ENCODE measurements at places on chromosomes 6 and 20.

DNA sequence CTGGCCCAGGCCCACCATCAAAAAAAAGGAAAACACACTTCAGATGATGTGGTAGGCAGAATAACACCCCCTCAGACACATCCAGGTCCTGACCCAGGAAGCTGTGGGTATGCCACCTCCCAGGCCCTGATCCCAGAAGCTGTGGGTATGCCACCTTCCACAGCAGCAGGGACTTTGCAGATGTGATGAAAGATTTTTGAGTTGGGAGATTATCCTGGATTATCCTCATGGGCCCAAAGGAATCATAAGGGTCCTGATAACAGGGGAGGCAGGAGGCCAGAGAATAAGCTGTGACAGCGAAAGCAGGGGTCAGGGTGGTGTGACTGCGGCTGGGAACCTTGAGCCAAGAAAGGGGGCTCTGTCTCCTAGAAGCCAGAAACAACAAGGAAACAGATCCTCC is 55.0 kb downstream of the BMP7 start:
- DNase-seq: no peak

DNA sequence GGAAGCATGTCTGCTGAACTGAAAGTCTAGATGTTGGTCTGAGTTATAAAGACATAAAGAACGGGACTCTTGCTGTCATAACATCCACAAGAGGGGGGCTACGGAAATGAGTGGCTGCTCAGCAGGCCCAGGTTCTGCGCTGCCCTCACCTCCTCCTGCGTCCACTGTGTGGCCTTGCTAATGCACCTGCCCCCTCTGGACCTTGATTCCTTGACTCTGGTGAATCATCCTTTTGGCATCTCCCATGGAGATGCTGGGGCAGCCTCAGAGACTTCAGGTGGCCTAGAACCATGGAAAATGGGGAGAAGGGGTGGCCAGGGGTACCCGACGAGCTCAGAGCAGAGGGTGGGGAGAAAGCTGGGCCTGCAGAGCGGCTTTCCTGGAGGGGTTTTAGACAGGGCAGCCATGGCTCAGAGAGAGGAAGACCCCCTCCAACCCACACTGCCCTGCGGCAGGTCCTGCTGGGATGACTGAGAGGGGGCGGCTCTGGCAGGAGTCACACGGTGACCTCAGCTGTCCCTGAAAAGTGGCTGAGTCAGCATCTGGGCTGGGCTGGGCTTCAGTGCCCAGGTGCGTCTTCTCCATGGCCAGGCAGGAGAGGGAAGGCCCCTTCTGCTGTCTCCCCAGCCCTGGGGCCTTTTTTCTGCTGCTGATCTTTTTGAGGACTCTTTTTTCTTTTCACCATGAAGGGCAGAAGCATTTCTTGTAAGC is 46.9 kb downstream of the DLGAP4 start:
- DNase-seq: no peak

DNA sequence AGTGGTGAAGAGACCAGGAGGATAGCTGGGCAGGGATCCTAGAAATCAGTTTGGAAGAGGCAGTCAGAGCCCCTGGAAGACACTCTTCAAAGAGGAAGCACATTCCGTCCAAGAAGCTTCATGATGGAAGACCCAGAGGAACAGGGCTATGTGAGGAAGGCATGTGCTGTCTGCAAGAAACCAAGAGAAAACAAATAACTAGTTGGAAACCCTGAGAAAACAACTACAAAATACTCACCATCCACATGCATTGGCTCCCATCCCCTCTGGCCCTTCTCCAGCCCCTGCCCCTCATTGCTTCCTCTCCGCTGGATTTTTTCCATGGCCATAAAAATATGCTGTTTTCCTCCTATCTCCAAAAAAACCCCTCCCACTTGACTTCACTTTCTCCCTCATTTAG is 40.9 kb upstream of the SMOC2 start:
- DNase-seq: no peak

GRCh38 chr6:49027644-49028043 is 435.4 kb downstream of the MMUT start:
- no peak for DNase-seq

DNA sequence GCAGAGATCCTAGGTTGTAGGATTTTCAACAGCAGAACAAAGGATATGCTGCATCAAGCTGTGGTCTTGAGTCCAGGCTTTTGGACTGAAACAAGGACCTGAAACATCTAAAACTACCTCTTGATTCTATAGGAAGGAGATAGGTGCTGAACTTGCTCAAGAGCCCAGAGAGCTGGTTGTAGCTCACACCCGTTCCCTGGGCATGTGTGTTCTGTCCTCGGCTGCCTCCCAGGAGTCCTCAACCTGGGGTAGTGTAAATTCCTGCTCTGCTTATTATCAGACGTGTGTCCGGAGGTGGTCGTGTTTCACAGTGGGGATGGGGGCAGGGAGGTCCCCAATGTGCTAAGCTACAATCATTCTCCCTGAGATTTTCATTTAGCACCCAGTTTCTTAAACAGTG is 4.8 kb downstream of the NOP56 start:
- no peak for DNase-seq

DNA sequence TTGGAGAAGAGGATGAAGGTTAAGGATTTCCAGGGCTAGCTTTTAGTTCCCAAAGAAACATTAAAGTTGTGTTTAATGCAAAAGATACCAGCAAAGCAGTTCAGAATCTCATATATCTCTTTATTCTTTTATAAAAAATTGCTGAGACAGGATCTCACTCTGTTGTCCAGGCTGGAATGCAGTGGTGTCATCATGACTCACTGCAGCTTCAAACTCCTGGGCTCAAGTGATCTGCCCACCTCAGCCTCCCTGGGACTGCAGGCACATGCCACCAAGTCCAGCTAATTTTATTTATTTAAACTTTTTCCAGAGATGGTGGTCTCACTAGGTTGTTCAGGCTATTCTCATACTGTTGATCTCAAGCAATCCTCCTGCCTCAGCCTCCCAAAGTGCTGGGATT is 41.1 kb upstream of the CAP2 start:
- DNase-seq: no peak

GRCh38 chr6:125423047-125423446 is 121.3 kb upstream of the HDDC2 start:
- no peak for DNase-seq

GRCh38 chr20:774016-774659 is 5.8 kb upstream of the SLC52A3 start:
- DNase-seq: no peak

DNA sequence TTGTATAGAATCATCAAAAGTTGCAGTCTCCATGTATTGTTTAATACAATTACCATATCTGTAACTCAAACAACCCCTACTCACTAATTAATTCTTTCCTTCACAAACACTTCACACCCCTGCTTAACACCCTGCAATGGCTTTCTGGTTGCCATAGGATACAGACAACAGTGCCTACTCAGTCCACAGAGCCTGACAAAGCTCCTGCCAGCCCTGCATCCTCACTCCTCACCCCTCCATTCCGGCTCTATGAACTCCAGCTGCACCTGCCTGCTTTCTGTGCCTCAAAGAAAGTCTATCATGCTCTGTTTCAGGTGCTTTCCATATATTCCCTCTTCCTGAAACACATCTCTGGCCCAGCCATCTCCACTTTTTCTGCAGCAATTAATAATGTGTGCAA is 253.4 kb downstream of the HACE1 start:
- DNase-seq: peak; percentile 36

- DNase-seq: no peak
Observed at GRCh38 chr6:119353696-119354095, 4.1 kb upstream of the MAN1A1 start.

DNA sequence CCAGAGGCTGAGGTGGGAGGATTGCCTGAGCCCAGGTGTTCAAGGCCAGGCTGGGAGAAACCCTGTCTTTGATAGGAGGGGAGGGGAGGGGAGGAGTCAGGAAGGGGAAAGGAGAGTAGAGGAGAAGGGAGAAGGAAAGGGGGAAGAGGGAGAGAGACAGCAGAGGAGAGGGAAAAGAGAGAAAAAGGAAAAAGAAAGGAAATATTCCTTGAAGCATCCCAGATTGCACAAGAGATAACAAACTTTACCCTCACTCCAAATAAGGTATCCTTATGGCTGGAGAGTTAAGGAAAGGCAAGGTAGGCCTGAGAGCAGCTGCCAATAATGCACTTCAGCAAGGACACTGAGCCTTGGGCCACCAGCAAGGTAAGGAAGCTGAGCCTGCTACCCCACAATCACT is 166.3 kb upstream of the SLC22A16 start:
- no peak for DNase-seq

GRCh38 chr6:106729841-106730240 is 100.5 kb downstream of the QRSL1 start:
- DNase-seq: no peak

- no peak for DNase-seq
Observed at GRCh38 chr6:25342802-25343201, 63.6 kb downstream of the CARMIL1 start.

DNA sequence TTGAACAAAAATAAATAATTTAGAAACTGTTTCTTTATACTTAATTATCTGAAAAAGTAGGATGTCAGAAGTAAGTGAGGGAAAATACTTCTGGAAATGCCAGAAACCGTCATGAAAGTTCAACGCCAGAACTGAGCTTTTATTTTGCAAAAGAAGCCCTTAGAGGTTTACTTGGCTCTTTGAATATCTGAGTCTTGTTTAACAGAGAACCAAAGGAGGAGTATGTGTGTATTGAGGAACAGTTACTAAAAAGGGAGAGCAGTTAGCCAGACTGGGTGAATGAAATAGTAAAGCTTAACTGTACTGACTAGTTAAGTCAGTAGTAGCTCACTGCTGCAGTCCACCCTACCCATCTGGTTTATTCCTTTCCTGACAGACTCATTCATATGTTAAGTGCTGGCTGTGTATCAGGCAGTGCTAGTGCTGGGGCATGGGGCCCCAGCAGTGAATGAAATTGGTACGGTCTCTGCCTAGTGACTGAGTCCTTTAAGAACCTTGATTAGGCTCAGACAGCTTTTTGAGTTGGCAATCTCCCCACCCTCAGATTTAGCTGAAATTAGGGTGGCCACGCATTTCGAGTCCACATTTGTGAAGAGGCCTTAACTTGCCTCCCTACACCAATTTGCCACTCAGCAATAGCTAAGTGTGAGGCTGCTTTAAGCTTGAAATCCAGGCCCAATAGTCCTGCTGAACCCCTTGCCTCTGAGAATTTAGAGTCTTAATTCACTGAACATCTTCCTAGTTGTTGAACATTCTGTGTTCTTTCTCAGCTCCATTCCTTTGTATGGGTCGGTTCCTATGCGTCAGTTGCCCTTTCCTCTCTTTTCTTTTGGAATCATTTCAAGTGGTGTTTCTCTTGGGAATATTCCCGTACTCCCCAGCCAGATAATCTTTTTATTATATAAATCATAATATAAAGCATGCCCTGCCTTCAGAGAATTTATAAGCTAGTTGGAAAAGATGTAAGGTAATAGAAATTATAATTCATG is 20.2 kb downstream of the MAP3K4 start:
- DNase-seq: no peak

GRCh38 chr6:157445277-157446009 is 64.5 kb downstream of the ZDHHC14 start:
- no peak for DNase-seq

DNA sequence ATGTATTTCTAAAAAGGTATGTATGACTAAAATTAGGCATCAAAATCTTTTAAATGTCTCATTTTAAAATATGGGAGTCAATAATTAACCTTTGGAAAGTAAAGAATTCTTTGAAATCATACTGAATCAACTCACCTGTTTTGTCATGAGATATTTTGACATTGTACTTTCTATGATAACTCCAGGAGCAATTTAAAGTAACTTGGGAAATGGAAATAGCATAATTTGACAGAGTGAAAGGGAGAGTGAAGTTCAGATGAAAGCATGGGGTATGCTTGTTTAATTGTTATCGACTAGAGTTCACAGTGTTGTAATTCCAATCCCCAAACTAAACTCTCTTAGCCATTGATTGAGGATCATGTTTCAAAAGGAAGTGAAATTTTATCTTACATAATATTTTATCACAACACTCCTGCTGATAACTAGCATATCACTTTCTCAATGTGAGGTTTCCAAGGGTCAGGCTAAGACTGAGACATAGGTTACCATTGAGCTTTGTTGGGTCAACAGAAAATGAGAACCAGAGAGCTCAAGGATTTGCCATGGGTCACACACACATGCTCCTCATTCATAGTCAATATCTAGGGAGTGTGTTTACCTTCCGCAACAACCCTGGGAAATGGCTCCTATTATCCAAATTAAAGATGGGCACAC is 2.3 kb downstream of the GSTA1 start:
- no peak for DNase-seq

DNA sequence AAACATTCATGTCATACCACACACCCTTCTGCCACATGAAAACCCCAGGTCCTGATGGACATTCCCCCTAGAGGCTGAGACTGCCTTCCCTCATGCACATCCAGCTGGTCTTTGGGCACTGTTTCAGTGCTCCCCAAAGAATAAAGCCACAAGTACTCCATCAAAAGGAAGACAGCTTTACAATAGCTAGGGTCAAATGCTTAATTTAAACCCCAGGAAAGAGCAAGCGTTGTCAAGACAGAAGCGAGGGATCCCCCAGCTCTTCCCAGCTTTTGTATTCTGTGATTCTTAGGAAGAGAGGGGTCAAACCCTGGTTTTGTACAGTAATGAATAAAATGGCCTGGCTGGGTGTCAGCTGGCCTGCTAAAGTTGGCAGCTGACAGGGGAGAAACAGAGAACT is 82.4 kb upstream of the IYD start:
- no peak for DNase-seq

- DNase-seq: no peak
Observed at GRCh38 chr20:63703471-63703975, 4.3 kb downstream of the ARFRP1 start.

DNA sequence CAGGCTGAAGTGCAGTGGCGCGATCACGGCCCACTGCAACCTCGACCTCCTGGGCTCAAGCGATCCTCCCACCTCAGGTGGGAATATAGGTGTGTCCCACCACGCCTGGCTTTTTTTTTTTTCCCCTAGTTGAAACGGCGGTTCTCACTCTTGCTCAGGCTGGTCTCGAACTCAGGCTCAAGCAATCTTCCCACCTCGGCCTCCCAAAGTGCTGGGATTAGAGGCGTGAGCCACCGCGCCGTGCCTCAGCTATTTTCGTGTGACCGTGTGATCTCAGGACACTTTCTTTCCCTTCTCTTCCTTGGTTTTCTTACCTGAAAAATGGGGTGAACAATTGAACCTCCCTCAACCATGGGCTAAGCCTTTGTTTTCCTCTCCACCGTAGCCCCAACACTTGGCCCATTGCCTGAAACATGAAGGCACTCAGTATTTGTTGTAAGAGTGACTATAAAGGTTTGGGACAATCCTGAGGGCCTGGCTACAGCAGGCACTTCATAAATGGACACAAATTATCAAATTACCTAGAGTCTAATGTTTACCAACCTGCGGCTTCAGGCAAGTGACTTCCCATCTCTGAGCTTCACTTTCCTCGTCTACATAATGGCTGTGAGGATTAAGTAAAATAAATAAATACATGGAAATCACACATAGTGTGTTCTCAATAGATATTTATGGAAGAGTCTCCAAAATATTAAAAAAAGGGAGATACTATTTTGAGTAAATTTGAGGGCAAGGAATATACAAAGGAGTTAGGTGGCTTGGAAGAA is 31.4 kb upstream of the ID1 start:
- peak; percentile 69 for DNase-seq

GRCh38 chr6:110858016-110858415 is 16.6 kb upstream of the AMD1 start:
- no peak for DNase-seq
